Activated CD4-positive, alpha-beta memory T cell treated with anti-CD3 and anti-CD28 coated beads, Interleukin-2, amount 10 ng/mL, durations not matched to agents 7 days and 5 days (primary cell): ENCODE measurements at places on chromosomes 2 and 18. TPM values are rescaled to one million over a fixed set of nuclear protein-coding genes. Genes with fewer than 3 reads are reported as not detected.

DNA sequence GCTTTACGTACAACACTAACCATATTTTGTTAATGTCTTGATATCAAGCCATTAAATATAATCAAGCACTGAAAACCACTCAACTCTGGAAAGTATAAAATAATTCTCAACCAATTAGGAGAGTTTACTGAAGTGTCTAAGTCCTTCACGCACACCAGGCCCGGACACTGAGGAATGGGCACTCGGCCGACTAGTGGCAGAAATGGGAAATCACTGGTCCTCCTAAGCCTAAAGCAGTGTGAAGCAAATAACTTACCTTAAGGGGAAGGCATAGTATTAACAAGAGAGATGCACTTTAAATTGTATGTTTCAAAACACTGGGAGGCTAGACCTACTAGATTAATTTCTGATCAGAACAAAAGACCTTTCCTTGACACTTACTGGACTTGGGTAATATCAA lies 45.7 kb downstream of the FAM210A start:
- no peak overlapping the region for H3K27ac ChIP-seq
- H3K27me3 ChIP-seq = no peaks in the 10 kb centered on the region
- no peak overlapping the region for H3K4me3 ChIP-seq
- H3K4me1 ChIP-seq = peaks cover 5% of the 10 kb centered on the region

- H3K36me3 ChIP-seq = no peaks in the 10 kb centered on the region
- H3K4me1 ChIP-seq = no peaks in the 10 kb centered on the region
- H3K27me3 ChIP-seq = no peaks in the 10 kb centered on the region
- H3K4me3 ChIP-seq = no peak overlapping the region
- DNase-seq = no peak
Observed at GRCh38 chr18:26746398-26746797, 119.1 kb downstream of the AQP4 start.

GRCh38 chr18:64219517-64219916 lies 70.6 kb upstream of the LINC00305 start:
- no peak for DNase-seq
- no peaks in the 10 kb centered on the region for H3K36me3 ChIP-seq
- H3K27me3 ChIP-seq = no peaks in the 10 kb centered on the region
- no peak overlapping the region for H3K27ac ChIP-seq
- no peaks in the 10 kb centered on the region for H3K4me1 ChIP-seq

DNA sequence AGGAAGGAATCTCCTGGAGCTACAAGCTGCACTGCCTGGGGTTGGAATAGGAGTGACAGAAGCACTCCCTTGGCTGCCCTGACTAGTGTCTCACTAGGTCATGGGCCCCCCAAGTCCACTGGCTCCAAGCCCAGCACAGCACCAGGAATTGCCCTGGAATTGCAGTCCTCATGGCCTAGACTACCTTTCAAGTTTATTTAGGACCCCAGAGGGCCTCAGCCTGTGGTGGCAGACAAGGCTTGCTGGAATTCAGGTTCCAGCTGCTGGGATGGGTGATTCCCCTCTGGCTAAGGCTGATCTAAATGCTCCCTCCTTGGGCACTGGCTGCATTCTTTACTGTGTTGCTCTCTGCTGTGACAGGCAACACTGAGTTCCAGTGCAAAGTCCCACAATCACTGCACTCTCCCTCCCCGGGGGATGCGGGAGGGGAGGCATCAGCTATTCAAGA lies 14.0 kb downstream of the STRADB start:
- H3K4me3 ChIP-seq = no peak overlapping the region
- H3K4me1 ChIP-seq = peaks cover 6% of the 10 kb centered on the region
- H3K36me3 ChIP-seq = peaks cover 40% of the 10 kb centered on the region

DNA sequence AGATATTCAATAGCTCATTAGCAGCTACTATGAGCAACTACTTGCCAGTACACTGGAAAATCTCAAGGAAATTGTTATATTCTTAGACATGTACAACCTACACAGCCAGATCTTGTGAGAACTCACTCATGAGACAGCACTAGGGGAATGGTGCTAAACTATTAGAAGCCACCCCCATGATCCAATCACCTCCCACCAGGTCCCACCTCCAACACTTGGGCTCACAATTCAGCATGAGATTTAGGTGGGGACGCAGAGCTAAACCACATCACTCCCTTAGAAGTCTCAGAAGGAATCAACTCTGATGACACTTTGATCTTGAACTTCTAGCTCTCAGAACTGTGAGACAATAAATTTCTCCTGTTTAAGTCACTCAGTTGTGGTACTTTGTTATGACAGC lies 418.3 kb upstream of the SPHKAP start:
- H3K36me3 ChIP-seq = no peaks in the 10 kb centered on the region
- H3K27me3 ChIP-seq = no peaks in the 10 kb centered on the region
- H3K27ac ChIP-seq = no peak overlapping the region
- DNase-seq = no peak
- H3K4me3 ChIP-seq = no peak overlapping the region
- no peaks in the 10 kb centered on the region for H3K4me1 ChIP-seq

- no peak overlapping the region for H3K4me3 ChIP-seq
- DNase-seq = no peak
- H3K36me3 ChIP-seq = no peaks in the 10 kb centered on the region
- peaks cover 2% of the 10 kb centered on the region for H3K27me3 ChIP-seq
- no peaks in the 10 kb centered on the region for H3K4me1 ChIP-seq
Observed at GRCh38 chr2:8976442-8977259, 26.8 kb downstream of the MBOAT2 start.

The NPC1 gene
- total RNA-seq = 39.8 TPM
